ENCODE measurements at places on chromosomes 7 and 10.

GRCh38 chr10:108204528-108205305, 1040.2 kb upstream of the SORCS1 start:
- no peak for DNase-seq

DNA sequence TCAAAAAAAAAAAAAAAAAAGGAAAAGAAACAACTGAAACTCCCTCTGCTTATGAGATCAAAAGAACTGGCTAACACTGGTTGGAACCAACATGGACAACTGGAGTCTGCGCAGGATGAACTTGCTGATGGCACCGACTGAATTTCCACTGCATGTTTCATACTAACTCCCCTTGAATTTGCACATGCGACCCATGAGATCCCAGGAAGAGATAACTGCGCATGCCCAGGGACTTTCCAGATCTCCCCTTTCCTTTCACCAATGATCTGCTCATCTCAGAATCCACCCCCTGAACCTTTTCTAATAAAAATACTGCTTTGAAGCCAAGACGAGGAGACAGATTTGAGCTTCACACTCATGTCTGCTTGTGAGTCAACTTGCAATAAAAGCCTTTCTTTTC, 20.7 kb downstream of the LBX1 start:
- DNase-seq = no peak

- no peak for DNase-seq
These were observed 84.8 kb upstream of the LRGUK start for GRCh38 chr7:134042307-134042706.

- DNase-seq = no peak
These were observed 156.9 kb upstream of the RHOBTB1 start for GRCh38 chr10:61100887-61101286.

DNA sequence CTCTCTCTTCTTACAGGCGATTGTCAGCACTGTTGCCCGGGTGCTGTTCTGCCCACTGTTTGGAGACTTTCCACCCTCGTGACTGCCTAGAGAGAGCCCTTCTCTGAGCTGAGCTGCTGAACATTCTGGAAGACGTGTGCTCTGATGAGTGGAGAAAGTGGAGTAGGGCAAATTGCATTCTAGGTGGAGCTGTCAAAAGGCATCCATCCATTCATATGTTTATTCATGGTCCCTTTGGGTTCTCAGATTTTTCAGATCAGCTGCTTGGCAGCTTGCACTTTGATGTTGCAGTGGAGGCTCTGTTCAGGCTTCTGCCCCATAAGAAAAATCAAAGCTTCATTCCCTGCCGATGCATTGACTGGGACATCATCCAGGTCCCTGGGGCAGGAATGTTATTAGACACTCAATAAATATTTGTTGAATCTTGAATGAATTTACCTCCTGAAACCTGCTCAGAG, 120.7 kb upstream of the EEPD1 start:
- DNase-seq = no peak

DNA sequence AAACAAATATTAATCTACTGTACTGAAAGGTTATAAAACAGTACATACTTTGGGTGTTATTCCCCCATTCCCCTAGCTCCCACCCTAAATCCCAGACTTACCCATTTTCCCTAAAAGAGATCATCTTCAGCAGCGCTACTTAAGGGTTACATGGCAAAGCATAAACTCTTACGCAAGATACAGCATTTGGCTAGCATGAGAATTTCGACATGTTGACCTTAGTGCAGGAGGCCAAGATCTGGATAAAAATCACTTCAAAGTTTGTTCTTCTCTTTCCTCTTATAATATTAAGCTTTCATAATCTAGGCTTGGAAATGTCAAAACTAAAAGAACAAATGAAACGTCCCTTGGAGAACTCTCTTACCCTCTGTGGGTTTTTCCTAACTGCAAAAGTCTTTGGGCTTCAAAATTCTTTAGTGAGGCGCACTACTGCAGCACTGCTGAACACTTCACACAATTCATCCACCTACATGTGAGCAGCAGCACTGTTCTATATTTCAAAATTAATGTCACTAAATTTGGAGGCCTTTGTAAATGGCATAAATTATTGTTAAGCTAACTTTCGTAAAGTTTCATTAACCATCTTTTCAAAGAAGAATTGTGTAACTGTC, 59.5 kb upstream of the PDLIM1 start:
- no peak for DNase-seq

DNA sequence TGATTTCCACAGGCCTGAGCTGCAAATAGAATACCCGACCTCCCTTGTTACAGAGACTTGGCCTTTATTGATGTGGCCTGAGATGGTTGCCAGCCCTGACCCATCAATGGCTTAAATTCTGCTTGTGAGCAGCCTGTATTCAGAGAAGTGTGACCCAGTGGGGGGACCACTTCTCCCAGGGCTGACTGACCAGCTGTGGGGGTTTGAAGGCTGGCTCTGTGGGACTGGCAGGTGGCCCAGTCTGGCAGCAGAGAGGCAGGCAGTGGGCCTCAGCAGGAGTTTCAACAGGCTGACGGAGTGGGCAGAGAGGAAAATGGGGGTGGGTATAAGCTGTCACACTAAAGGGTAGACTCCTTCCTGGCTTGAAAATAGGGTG, 12.2 kb upstream of the PPIF start:
- no peak for DNase-seq

DNA sequence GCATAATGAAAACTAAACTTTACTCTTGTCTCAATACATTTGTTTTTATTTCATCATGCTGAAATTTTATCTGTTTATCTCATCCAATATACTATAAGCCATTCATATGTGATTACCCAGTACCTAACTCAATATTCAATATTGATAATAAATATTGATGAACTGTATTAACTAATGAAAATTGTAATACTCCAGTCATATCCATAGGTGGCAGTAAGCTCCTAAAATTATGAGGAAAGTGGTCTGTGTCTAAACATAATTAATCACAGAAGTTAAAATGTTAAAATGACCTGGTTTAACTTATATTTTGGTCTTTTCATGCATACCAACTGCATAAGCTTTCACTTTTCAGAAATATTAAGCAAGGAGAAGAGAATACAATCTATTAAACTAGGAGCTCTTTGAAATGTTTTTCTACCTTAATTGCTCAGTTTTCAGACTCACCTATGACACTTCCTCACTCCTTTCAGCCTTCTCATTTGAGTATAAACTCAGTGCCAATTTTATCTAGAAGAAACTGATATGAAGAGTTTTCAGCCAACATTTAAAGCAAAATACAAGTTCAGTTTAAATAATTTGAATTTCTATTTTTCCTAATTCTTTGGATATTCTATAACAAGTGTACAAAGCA, 30.5 kb upstream of the VWDE start:
- DNase-seq = no peak

- peak; percentile 36 for DNase-seq
These were observed 844 bp downstream of the NRF1 start for GRCh38 chr7:129612112-129613015.

- no peak for DNase-seq
These were observed 39.1 kb downstream of the GOLGA7B start for GRCh38 chr10:97888641-97889262.

GRCh38 chr10:79084012-79084971, 15.5 kb downstream of the ZMIZ1 start:
- no peak for DNase-seq

GRCh38 chr10:23081891-23082290, 13.5 kb upstream of the MSRB2 start:
- DNase-seq = no peak

DNA sequence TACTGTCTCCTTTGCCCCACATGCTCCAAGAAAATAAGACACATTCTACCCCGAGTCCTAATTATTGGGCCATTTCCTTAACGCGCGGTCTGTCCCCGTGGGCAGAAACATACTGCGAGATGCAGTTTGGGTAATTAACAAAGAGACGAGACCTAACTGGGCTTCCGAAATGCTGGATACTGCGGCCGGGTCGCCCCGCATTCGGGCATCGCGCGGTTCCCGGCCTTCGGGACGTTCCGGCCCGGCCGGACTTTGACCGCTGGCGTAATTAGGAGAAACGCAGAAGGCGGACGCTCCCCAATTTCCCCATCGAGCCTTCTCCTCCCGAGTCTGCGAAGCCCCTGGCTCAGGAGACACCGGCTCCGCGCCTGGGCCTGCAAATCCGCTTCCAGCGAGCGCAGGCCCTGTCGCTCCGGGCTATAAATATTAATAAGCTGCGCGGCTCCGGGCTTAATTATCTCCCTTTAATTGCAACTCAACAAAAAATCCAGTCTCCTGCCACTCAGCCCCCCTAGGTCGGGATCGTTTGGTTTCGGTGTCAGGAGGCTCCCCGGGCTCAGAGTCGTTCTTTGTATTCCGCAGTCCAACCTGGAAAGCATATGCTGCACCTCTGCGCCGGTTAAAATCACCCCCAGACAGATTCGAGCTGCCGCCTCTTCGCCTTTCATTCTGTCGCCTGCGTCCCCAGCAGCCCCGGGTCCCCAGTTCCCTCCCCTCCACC, 131.5 kb downstream of the SPAG6 start:
- DNase-seq = no peak

GRCh38 chr7:99267481-99267840, 5.2 kb upstream of the MYH16 start:
- DNase-seq = no peak

DNA sequence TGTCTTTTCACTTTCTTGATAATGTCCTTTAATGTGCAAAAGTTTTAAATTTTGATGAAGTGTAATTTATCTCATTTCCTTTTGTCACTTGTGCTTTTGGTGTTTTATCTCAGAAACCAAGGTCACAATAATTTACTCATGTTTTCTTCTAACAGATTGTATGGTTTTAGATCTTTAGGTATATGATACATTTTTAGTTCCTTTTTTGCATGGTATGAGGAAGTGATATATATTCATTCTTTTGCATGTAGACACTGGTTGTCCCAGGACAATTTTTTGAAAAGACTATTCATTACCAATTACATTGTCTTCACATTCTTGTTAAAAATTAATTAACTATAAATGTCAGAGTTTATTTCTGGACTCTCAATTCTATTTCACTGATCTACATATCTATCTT, 39.8 kb upstream of the GPR22 start:
- DNase-seq = no peak

GRCh38 chr10:106278383-106278782, 886.1 kb downstream of the SORCS1 start:
- no peak for DNase-seq

- no peak for DNase-seq
These were observed 15.1 kb downstream of the FAM53B start for GRCh38 chr10:124728830-124729661.

DNA sequence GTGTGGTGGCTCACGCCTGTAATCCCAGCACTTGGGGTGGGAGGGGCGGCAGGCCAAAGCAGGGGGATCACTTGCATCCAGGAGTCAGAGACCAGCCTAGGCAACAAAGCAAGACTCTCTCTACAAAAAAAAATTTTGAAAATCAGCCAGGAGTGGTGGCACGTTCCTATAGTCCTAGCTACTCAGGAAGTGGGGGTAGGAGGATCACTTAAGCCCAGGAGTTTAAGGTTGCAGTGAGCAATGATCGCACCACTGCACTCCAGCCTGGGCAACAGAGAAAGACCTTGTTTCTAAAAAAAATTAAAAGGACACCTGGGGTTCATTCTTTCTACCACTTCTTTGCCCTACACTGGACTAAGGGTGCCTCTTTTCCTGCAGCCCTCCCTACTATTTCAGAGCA, 15.1 kb downstream of the WAPL start:
- no peak for DNase-seq

DNA sequence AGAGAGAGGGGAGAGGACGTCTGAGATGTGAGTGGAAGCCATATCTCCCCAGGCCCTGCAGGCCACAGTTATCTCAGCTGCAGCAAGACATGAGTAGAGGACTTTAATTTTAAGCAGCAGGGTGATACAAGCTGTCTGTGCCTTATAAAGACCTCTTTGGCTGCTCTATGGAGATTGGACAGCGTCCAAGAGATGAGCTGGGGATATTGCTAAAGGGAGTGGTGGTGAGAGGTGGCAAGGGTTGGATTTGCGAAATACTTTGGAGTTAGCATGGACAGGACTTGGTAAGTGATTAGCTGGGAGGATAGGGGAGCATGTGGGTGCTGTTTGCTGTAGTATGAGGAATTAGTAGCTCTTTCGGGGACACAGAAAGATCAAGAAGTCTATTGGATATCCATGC, 191.8 kb downstream of the CACNB2 start:
- no peak for DNase-seq

- no peak for DNase-seq
These were observed 9.7 kb downstream of the IKZF5 start for GRCh38 chr10:122998934-122999333.

DNA sequence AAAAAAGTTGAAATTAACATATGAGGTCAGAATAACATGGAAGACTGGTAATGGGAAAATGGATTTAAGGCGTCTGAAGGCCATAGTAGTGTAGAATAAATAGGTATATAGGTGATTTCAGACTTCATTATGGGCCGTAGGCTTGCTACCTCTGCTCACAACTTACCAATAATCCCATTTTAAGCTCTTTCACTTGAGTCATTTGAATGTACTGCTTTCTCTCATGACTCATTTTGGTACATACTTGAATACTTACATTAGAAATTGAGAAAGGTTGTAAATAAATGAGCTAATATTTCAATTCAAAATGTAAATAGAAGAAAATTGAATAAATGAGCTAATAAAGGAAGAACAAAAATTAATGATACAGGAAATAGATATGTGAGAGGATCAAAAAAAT, 42.2 kb upstream of the NEUROD6 start:
- DNase-seq = no peak

DNA sequence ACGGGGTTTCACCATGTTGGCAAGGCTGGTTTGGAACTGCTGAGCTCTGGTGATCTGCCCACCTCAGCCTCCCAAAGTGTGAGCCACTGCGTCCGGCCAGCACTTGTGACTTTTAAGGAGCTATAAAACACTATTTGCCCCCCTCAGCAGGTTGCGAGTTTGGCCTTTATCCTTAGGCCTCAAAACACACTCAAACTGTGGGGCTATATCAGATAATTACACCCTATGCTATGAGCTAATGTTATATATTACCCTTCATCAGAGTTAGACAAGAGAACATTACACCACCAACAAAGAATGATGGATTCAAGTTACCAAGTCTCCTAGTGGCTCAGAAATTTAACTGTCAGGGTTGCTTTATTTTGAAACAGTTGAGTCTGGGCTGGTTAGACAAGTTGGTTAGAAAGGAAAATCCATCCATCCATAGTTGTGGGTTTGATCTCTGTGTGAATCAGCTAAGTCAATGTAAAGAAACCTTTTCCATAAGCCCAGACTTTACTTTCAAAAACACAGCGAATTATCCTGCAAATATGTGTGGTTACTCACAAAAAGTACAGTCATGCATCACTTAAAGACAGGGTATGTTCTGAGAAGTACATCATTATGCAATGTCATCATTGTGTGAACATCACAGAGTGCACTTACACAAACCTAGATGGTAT, 115.8 kb downstream of the SEMA3D start:
- no peak for DNase-seq

DNA sequence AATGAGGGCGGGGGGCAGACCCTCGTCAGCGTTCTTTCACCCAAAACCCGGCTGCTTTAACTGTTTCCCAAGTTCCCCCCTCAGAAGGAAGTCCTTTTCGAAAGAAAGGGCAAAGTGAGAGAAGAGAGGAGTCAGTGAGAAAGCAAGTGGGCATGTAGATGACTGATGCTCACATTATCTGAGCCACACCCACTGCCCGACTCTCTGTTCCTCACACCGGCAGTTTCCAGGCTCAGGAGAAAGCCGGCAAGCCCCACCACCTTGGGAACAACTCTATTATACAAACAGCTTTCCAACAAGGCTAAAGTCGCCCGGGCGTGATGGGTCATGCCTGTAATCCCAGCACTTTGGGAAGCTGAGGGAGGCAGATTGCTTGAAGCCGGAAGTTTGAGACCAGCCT, 23.1 kb downstream of the RCC1L start:
- DNase-seq = no peak

Measured in NCI-H1092 (cell line).